NCI-H774 (cell line): ENCODE measurements at places on chromosomes 5 and 9.

DNA sequence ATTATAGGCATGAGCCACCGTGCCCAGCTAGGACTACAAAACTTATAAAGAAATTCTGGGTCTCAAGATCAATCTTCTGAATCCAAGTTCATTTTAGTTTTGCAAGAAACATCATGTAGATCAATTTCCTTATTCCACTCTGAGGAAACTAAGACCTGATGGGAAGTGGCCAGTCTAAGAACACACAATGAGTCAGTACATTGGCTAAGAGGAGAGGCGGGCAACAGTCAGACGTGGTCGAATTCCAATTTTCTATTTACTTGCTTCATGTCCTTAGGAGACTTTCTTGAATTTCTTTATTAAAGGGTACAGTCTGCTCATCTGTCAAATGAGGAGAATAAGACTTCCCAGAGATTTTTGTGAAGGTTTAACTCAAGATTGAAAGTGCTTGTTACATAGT, 432.1 kb upstream of the BRINP1 start:
- no peak for DNase-seq

- no peak for DNase-seq
Measured at GRCh38 chr5:60887746-60888145, 43.7 kb upstream of the ELOVL7 start.

DNA sequence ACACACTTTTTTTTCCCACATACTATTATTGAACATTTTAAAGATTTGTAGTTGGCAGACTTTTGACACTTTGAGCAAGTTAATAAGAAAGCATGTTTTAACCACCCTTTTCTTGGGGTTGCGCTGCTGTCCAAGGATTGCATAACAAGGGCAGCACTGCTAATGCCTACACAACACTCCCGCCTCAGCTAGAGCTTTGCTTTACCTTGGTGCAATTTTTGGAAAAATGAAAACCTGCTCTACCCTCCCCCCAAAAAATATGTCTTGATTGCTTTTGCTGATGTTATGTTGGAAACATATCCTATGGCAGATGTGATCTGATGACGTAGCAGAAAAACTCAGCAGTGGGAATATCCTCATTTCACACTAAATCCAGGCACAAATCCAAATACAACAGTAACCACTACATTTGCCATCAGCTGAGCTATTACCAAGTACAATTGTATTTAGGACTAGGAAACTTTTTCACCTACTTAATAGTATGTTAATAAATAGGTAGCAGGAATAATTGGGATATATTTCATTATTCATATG, 51.5 kb downstream of the UBE2R2 start:
- no peak for DNase-seq

GRCh38 chr5:178586396-178586795, 3.8 kb downstream of the COL23A1 start:
- no peak for DNase-seq

- DNase-seq: no peak
Measured at GRCh38 chr9:87875831-87876545, 6.7 kb upstream of the SPATA31E1 start.

DNA sequence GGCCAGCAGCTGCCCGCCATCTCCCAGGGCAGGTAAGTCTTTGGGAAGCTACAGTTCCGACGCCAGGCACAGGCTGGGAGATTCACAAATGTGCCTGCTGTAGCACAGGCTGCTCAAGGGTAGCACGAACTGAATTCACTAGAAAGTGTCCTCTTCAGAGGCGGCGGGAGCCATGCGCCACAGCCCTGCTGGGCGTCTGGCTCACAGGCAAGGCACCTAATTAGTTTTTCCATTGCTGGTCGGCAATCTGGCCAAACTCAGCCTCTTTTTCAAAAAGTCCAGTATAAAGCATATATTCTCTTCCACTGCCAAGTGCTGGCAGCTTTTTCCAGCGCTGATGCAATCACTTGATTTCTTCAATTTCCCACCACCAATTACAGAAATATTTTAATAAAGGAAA, 128.9 kb upstream of the RAPGEF1 start:
- DNase-seq: no peak

DNA sequence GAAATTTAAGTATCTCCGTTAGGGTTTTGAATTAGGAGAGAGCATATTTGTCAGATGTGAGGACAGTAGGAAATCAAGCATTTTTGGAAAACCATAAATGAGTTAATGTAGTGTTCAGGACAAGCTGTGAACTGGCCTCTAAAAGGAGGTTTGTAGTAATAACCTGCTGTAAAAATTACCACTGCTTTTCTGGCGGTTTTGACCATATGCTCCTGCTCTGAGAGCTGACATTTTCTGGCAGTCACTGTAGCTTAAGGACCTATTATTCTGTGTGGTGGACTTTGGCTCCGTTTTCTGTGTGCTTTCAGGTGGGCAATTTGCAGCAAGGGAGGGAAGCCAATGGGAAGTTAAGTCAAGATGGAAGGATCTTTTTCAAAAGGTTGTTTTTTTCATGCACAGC, 111.1 kb downstream of the SGCD start:
- no peak for DNase-seq

GRCh38 chr9:14347406-14348122, 33.6 kb upstream of the NFIB start:
- no peak for DNase-seq

DNA sequence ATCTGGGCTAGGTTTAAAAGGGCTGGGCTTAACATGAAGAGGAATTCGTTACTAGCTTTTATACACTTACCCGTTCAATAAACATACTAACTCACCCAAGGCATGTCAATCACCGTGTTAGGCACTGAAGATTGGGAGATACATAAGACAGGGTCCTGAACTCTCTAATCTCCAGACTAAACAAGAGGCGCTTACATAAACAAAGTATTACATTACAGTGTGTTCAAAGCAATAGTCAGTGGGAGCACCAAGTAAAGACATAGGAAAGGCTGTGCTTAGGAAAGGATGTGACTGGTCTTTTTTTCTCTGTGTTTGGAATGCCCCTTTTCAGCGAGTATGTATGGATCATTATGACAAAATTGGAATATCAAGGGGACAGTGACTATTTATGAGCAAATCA, 203.6 kb upstream of the ADRA1B start:
- DNase-seq: no peak

GRCh38 chr9:21904371-21904770, 89.8 kb downstream of the CDKN2A start:
- DNase-seq: no peak

DNA sequence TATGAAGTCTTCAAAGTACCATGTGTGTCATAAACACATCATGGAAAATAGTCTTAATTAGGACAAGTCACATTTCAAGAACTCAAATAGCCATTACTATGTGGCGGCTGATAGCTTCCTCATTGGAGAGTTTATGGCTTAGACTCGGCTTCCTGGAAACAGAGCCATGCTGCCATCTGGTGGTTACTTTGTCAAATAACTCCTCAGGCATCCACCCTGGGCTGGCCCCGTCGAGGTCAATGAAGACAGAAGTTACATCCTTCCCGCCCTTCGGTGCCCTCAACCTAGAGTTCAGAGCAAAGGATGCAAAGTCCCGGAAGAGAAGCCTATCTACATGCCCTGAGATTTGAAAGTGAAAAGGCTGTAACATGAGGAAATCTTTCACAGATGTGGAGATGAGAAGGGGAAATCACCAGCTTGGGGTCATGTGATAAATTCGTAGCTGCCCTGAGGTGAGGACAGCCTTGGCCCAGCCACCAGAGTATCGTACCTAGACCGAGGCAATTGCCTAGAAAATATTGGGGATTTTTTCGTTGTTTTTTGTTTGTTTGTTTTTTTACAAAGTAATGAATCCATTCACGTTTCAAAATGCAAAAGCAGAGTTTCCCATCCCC, 45.5 kb upstream of the ZNF169 start:
- peak; percentile 81 for DNase-seq

DNA sequence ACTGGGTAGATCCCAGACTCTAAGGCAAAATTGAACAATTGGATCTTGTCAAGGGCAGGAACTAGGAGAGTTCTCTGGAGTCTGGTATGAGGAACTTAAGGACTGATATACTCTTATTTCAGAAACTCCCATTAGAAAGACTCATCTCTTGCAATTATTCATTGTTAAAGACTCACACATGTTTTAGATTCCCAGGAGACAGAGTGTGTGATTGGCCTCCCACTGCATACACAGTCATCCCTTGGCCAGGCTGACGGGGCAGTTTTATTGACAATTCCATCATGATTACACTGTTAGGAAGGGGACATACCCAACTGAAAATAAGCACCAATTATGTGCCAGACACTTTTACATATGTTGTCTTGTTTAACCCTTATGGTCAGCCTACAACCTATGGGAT, 347.2 kb downstream of the DMAC1 start:
- DNase-seq: no peak

GRCh38 chr5:135741040-135741439, 93.4 kb upstream of the SLC25A48 start:
- no peak for DNase-seq

DNA sequence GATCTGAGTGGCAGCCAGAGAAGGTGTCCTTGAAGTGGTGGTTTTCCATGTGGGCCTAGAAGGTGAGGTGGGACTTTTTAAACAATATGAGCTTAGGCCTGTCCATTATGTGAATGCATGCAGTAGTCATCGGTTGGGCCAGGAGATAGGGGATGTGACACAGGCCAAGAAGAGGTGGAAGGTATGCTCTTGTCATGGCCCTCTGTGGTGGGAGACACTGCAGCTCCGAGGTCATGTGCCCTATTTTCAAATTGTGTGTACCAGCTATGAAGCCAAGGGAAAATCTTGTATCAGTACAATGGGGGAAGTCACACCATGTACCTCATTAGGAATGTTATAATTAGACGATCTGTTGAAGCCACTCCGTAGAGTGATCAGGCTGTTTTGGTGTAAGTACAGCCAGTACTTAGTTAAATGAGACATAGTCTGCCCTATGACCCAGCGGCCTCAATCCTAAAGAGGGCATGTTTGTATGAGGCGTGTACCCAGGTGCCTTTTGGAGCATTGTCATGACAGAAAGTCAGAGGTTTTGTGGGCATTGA, 280.1 kb downstream of the MAST4 start:
- DNase-seq: no peak

GRCh38 chr9:98940276-98940675, 3.4 kb upstream of the COL15A1 start:
- no peak for DNase-seq

- DNase-seq: no peak
Measured at GRCh38 chr5:59473611-59474010, 419.9 kb downstream of the PDE4D start.

DNA sequence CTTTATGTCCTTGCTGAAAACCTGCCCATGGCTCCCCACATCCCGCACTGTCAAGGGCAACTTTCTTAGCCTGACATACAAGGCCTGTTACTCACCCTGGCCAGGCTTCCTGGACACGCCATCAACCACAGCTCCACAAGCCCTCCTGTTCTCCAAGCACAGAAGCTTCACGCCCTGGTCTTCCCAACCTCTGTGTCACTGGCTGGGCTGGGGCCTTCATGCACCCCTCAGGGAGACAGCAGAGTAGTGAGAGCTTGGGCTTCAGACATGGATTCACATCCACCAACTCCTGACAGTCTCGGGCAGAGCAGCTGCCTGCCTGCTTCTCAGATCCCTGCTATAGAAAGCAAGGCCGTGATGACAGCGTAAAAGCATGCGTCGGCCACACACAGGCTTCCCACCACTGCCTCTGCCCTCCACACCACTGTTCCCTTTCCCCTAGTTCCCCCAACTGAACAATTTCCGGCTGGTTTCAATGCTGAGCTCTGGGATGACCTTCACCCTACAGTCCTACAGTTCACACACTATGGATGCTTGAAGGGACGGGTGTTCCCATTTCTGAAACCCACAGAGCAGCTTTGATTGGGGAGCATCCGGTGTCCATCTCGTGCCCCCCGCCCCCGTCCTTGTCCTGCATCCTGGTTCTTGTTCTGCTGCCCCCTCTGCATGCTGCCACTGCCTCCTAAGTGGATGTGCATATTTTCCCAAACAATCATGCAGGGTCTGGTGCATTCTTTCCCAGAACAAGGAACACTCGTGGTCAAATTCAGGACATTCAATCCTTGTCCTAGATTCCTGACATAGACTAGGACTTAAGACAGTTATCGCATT, 33.4 kb upstream of the ADAMTS2 start:
- no peak for DNase-seq

GRCh38 chr5:17730421-17730820, 96.2 kb downstream of the TAF11L14 start:
- no peak for DNase-seq

DNA sequence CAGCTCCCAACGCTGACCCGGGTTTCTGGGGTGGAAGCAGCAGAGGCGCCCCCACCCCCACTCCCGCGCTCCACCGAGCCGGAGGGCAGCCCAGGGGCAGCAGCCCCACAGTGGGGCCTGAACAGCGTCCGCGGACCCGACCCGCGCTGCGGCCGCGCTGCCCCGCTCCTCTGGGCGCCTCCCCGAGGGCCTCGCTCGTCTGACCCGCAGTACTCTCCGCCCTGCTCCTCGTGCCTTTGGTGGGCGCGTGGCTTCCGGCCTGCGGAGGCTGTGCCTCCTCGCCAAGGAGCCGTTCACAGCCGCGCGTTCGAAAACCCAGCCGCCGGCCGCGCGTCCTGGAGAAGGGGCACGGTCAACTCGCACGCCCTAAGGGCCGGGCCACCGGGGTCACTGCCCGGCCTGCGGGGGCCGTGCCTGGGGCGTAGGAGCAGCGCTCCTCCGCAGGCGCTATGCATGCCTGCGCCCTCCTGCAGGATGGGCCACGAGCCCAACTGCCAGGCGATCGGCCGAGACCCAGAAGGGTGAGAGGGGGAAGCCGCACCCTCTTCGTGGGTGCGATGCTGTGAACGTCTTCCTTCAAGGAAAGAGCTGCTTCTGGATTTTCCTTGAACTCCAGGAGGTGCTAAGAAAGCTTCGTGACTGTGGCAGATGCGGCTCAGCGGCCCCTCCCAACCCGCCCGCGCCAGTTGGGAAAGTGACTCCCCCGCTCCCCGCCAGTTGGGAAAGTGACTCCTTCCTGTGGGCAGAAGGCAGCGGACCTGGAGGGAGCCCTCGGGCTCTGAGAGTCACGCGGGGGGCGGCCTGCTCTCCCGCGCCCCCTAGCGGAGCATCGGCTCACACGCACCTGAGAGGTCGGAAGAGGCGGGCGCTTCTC, 82.7 kb downstream of the HSD17B3 start:
- DNase-seq: no peak

DNA sequence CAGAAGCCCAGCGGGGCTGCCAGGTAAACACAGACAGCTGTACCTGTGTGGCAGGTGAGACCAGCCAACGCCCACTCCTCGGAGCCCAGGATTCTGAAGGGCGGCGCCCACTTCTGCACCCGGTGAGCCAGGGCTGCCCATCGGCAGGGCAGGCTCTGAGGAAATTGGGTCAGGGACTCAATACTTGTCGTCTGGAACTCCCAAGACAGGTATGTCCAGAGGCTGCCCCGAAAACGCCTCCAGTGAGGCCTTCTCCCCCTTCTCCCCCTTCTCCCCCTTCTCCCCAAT, 19.8 kb downstream of the GLT6D1 start:
- no peak for DNase-seq
